Right renal pelvis (tissue), 4 donors: ENCODE measurements at places on chromosomes 3 and 15.

GRCh38 chr15:93290618-93290946 lies 201.6 kb upstream of the RGMA start:
- DNase-seq = no peak

DNA sequence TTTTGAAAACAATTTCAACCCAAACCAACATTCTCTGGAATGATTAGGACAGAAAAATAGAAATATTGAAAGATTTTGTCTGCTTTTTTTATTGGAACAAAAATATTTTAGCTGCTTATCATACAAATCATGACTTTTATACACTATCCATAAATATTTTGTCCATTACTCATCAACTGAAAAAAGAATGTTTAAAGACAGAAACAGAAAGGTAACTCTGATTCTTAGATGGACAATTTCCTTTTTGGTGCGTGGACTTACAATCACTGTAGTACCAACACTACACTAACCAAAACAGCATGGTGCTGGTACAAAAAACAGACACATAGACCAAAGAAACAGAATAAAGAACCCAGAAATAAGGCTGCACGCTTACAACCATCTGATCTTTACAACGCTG lies 582.8 kb upstream of the CCDC54 start:
- DNase-seq = no peak

DNA sequence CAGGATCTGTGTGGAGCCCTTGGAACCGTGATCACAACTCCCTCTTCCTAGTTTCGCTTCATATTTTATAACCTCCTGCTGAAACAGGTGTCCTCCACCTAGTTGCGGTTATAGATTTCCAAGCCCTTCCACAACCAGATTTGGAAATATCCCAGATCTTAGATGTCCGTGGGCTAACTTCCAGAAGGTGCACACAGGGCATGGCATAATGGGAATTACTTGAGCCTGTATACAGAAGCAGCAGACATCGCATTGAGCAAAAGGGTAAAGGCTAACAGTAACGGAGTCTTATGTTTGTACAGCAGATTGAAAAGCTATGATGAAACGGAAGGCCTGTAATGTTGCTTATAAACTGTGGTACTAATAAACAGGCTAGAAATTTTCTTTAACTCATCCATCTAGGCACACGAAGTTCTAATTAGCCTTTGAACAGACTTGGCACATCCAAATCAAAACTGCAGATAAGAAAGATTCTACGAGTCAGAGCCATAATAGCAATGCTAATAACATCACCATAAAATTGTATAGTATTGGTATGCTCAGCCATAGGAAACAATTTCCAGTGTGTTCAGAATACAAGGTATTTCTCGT lies 1.2 kb upstream of the USF3 start:
- DNase-seq = no peak

- DNase-seq = no peak
Measured at GRCh38 chr15:98737721-98738120, 89.4 kb downstream of the IGF1R start.

GRCh38 chr3:95721938-95722337 lies 1092.5 kb upstream of the EPHA6 start:
- no peak for DNase-seq

DNA sequence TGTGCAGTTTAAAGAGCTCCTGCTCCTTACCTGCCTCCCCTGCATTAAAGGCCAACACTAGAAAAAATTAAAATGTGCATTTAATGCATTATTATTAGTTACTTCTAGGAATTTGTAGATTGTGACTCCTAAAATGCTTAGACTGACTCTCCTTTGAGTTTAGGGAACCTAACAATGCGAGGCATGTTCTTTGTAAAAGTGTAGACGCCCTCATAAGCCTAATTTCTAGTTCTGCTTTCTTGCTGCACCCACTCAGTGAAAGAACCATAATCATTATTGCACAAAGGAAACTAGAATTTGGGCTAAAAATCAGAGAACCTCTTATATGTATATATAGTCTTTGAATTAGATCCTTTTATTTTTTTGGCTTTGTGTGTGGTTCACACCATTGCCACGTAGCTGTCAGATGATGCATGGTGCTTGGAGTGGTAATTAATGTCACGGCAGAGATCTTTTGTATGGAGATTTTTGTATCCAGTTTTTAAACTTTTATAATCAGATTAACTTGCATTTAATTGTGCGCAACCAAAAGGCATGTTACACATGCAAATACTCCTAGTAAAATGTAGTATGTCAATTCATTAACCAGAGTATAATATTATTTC lies 710 bp downstream of the ABHD10 start:
- no peak for DNase-seq

GRCh38 chr3:50588759-50589433 lies 19.6 kb downstream of the HEMK1 start:
- no peak for DNase-seq

- no peak for DNase-seq
Measured at GRCh38 chr3:12317914-12318313, 29.0 kb downstream of the PPARG start.

GRCh38 chr3:58349792-58350626 lies 17.3 kb downstream of the PXK start:
- DNase-seq = no peak

GRCh38 chr3:39094851-39095677 lies 12.4 kb downstream of the GORASP1 start:
- no peak for DNase-seq

DNA sequence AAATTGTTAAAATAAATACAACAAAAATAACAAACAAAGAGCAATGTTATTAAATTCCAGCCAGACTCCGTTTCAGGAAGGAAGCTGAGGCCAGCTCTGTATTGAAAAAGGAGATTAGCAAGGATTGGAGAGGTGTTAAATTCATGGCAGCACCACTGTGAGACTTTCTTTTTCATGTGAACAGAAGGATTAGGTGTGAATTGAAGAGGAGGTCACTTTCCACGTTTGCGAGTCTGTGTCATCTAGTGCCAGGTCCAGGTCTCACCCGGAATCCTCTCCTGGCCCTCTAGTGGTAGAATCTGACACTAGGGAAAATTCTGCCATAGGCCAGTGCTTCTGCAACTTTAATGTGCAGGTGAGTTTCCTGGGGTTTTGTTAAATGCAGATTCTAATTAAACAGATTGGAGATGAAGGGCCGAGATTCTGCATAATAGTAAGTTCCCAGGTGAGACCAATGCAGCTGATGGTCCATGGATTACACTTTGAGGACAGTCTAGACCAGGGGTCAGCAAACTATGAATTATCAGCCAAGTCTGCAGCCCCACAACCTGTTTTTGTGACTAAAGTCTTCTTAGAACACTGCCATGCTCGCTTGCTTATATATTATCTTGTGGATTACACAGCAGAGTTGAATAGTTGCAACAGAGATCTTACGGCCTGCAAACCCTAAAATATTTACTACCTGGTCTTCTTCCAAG lies 9.2 kb upstream of the SLC6A1 start:
- DNase-seq = no peak

DNA sequence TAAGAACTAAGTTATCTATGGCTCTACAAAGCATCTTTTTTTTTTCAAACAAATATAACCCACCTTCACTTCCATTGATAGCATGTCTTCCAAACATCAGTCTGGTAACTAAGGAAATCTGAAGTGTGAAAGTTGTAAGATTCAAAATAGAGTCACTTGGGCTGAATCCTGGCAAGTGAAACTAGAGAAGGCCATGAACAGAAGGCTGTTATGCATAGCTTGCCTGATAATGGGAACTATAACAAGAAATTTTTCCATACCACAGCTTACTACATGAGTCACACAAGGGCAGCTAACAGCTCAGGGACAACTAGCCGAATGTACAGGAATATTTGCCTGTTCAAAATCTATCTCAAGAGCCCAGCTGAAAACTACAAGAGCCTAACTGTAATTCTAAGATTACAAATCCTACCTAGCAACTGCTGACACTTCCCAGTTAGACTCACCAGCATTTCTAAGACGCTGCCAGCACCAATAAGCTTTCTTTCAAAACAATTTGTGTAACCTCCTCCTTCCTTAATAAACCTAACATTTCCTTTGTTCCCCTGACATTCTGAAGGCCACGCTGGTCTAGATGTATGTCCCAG lies 1066.5 kb downstream of the PLOD2 start:
- DNase-seq = peak; percentile 8

- no peak for DNase-seq
Measured at GRCh38 chr3:112470788-112471187, 28.5 kb downstream of the BTLA start.
